ENCODE measurements at places on chromosomes 5 and 9.

DNA sequence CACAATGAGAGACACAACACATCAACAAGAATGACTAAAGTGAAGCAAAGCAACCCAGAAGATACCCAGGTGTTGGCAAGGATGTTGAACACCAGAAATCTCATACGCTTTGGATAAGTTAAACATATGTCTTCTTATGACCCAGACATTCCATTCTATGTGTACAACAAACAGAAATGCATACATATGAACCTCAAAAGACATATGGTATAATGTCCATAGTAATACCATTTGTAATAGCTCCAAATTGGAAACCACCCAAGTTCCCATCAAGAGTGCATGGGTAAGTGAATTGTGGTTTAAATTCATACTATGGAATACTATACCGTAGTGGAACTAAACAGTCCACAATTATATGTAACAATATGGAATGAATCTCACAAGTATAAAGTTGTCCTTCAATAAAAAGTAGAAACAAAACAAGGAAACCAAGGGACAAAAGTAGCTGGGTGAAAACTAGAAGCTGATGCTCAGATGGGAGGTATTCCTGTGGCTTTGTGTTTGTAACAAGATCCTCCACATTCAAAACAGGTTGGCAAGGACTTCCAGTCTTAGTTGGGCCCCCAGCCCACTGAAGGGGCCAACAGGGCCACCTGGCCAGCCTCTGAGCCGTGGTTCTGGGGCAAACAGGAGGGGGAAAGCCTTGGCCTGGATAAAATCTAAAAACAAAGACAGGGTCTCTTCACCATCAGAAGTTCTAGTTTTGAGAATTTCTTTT, 171.8 kb upstream of the PITX1 start:
- DNase-seq = no peak

DNA sequence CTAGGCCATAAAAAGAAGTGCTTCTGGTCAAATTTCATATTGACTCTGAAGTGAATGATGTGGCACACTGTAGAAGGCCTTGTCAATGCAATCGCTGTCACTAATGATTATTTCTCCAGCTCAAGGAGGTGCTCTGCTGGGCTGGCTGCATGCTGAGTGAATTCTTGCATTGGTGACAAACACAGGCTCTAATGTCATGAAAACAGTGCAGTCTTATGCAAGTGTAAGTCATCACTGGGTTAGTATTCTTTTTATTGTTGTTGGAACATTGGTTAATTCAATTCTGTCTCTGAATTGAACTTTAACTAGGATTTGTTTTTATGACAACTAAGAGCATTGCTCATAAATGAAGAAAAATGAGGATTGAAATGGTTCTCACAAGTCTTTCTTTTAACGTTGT, 57.3 kb upstream of the CD180 start:
- peak; percentile 59 for DNase-seq

- no peak for DNase-seq
These were observed 23.5 kb downstream of the PDGFRB start for GRCh38 chr5:150131978-150132694.

GRCh38 chr5:60483050-60483449, 216.9 kb downstream of the DEPDC1B start:
- no peak for DNase-seq

DNA sequence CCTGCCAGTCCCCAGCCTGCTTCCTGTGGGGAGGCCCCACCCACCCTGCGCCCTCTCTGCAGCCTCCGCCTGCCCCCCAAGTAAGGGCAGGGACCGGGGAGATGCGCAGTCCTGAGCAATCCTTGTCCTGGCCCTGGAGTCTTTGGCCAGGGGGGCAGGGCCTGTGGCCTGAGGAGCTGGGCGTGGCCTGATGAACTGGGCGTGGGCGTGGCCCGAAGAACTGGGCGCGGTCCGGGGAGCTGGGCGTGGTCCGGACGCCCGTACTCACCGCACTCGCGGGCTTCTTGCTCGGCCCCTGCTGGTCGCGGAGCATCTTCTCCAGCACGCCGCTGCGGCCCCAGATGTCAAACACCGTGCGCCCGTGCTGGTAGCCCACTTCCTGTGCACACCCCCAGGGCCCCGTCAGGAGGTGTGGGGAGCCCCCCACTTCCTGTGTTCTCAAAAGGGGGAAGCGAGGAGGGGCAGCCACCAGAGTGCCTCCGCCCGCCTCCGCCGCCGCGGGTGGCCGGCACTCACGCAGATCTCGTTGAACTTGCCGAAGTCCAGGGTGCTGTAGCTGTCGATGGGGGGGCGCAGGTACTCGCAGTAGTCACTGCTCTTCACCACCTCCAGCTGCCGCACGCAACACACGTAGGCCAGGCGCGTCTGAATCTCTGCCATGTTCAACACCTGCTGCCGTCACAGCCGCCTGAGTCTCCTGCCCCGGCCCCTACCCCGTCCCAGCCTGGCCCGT, 2.7 kb upstream of the NSMF start:
- DNase-seq = no peak

GRCh38 chr5:55324815-55325418, 17.1 kb downstream of the MTREX start:
- DNase-seq = peak; percentile 60

- DNase-seq = no peak
These were observed 53.8 kb downstream of the NIM1K start for GRCh38 chr5:43245724-43246385.

GRCh38 chr9:136588663-136589464, 43.0 kb upstream of the NOTCH1 start:
- DNase-seq = no peak

DNA sequence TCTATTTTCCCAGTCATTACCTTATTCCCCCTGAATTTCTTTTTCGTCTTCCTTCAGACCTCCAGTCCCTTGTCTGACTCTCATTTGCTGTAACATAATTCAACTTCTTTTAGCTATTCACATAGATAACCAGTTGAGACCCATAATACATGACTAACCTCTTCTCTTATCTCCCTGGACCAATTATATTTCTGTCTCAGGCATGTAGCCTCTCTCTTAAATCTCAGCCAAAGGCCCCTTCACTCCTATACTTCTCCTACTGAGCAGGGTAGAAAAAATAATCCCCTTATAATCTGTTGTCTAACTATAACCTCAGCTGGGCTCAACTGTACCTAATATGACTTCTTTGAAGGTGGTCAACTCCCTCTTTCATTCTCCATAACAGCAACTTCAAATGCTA, 20.9 kb downstream of the RANBP6 start:
- no peak for DNase-seq

DNA sequence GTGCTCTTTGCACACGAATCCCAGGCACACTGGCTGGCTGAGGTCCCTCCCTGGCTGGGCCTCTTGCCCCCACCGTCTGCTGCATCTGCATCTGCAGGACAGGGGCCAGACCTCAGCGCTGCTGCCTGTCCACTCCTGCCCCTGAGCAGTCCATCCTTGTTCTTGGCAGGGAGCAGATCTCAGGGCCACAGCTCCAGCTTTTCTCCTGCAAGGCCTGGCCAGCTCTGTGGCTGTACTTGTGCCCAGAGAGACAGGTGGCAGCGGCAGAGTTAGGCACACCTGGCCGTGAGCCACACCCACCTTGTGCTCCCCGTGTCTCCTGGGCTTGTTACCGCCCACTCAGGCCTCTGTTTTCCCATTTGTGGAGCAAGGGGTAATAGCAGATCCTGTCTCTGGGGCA, 13.9 kb downstream of the NEK6 start:
- no peak for DNase-seq

DNA sequence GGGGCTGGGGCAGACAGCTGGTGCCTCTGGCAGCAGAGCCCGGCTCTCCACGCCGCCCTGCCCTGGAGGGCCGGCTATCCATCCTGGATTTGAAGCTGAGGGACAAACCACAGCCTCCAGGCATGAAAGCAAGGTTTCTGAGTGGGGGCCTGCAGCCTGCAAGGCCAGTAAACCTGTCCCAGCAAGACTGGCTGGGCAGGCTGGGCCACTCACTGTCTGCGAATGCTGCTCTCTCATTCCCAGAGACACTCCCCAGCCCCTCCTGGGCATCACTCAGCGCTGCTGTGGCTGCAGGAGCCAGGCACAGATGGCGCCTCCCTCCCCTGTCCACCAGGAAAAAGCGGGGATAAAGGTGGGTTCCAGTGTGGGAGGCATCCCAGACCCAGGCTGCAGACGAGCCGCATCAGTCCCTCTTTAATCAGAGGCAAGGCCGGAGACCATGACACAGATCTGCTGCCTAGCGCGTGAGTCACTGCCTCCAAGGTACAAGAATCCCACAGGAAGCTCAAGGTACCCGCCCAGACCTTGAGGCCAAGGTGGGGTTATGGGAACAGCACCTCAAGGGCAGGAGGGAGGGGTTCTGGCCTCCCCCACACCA, 118.0 kb downstream of the VAV2 start:
- peak; percentile 85 for DNase-seq

DNA sequence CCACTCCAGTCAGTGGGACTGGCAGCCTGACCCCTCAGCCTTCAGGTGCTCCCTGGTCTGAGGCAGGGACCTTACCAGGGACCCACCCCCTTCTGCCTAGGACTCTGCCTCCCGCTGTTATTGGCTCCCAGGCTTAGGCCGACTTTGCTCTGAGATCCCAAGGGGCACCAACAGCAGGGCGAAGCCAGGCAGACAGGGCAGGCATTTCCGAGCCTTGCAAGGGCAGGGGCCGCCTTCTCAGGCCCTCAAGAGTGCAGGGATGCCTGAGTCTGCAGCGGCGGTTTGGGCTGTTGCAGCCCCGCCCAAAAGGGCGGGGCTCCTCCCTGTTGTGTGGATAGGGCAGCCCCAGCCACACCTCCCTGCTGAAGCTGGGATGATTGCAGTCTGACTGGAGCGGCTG, 644.6 kb downstream of the PRR16 start:
- no peak for DNase-seq

GRCh38 chr5:24491490-24491889, 153.3 kb downstream of the CDH10 start:
- peak; percentile 16 for DNase-seq

- DNase-seq = no peak
These were observed 1.5 kb upstream of the TRAF1 start for GRCh38 chr9:120928015-120928482.

- no peak for DNase-seq
These were observed 23.9 kb downstream of the ISOC1 start for GRCh38 chr5:129118405-129118804.

DNA sequence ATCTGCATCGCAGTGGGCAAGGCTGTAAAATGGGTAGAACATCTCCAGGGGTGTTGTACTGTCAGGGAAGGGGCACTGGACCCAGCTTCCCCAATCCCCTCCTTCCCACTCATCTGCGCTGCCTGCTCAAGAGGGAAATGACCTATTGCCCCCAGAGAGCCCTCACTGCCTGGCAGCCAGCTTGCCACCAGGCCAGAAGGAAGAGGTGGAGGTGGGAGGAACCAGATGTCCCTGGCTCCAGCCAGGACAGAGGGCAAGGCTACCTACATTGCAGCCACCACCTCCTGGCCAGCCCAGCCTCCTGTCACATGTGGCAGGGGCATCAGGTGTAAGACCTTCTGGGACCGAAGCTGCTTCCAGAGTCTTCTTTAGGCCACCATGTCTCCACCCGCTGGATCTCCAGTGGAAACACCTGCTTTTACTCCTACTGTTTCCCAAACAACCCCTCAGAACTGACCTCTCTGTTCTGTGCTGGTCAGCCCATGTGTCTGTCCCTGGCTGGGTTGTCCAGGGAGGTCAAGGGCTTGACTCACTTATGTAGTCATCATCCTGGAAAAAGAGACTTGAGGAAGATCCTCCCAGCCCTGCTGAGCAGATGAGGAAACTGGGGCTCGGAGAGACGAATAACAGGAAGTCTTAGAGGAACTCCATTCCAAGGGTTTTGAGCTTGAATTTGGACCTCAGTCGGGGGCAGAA, 42.3 kb downstream of the JADE2 start:
- peak; percentile 61 for DNase-seq

GRCh38 chr5:181171782-181172181, 24.4 kb downstream of the OR2V2 start:
- no peak for DNase-seq

DNA sequence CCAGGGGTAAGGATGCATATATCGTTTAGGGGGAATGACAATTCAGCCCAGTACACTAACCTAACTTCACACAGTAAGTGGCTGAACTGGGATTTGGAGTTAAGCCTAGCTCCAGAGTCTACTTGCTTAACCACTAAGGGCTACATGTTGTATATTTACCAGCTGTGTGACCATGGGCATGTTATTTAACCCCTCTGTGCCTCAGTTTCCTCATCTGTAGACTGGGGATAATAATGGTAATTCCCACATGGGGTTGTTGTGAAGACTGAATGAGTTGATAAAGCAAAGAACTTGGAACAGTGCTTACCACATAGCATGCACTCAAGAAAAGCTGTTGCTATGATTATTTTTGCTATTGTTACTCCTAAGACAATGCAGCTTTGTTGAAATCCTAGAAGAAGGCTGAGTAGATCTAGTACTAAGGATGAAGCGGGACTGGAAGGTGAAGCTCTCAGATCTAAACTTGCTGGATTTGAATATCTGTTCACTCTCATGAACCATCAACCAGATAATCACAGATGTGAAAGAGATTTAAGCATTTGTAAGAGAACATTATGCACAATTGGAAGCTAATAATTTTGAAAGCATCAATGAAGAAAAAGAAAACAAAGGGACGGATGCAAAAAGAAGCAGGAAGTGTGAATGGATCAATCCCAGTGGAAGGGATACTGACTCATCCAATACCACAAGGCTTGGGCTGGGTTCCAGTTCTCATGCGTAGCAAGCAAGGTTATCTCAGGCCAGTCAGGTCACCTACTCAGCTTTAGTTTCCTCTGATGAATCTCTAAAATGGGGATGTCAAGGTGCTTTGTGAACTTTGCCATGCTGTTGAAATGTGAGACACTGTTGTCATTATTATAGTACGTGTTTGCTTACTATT, 78.5 kb upstream of the TBC1D2 start:
- DNase-seq = peak; percentile 82

GRCh38 chr9:108963459-108964143, 29.4 kb downstream of the ABITRAM start:
- no peak for DNase-seq

DNA sequence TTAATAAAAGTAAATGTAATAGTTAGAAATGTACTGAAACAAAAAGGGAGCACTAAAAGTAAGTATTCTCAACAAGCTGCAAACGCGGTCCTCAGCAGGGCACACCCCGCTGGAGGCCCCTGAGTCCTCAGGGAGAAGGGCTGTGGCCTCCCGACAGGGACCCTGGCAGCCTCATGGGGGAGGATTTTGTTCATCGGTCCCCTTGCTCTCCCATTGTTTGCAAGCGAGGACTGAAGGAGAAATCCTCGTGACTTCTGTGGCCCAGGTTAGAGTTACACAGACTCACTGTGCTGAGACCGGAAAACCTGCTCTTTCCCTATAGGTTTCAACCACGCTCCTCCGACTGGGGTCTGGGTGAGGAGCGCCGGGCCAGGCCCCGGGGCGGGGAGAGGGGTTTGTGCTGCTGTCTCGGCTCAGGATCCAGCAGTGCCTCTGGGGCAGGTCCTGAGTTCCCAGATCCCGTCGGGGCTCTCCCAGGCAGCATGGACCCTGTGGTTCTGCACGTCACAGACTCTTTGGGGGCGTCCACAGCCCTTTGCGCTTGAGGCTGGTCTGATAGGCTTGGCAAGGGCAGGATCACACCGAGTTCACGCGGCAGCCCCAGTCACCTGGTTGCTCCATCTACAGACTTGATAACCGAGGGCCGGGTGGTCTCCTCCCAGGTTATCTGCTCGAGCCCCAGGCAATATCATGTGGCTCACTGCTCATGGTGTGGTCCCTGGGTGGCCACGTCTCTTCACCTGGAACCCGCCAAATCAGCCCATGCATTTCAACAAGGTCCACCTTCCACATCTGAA, 38.8 kb downstream of the MRPL36 start:
- DNase-seq = no peak
